Upper lobe of left lung (tissue), 6 donors: ENCODE measurements at places on chromosomes 5 and 9. TPM values are rescaled to one million over a fixed set of nuclear protein-coding genes. Genes with fewer than 3 reads are reported as not detected.

The ABLIM3 gene
- 19.8 TPM for total RNA-seq

GRCh38 chr9:687994-688393, 153.5 kb upstream of the DMRT1 start:
- no peaks in the 10 kb centered on the region for H3K36me3 ChIP-seq
- DNase-seq = no peak
- no peaks in the 10 kb centered on the region for H3K27me3 ChIP-seq
- peaks cover 5% of the 10 kb centered on the region for H3K4me1 ChIP-seq

DNA sequence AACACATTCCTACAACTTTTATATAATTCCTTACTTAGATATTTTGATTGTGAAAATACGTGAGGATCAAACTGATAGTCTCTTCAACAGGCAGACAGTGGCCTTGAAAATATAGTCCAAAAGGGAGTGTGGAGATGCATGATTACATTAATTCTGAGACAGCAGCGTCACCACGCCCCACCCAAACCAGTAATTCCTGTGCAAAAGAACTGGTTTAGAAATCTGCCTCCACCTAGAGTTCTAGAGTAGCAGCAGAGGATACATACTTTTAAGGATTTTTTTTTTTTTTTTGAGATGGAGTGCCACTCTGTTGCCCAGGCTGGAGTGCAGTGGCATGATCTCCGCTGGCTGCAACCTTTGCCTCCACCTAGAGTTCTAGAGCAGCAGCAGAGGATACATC, 1.6 kb upstream of the TUT7 start:
- H3K36me3 ChIP-seq = no peaks in the 10 kb centered on the region
- no peaks in the 10 kb centered on the region for H3K27me3 ChIP-seq
- no peak for DNase-seq

DNA sequence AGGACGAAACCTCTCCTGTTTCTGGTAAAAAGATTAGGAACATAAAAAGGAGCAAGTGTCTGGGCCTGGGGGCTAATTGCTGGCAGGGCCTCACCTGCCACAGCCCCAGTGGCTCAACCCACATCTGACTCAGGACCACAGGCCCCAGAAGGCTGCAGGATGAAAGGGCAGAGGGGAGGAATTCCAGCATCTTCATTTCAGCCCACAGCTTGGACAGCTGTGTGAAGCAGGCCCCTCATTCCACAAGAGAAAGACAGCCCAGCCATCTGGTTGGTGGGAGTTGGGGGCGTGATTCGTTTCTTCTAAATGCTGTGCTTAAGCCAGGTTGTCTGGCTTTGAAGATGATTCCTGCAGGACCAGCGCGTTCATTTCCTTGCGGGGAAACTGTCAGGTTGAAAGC, 29.1 kb downstream of the NKX2-5 start:
- H3K27ac ChIP-seq = no peak overlapping the region
- no peak for DNase-seq
- H3K36me3 ChIP-seq = no peaks in the 10 kb centered on the region
- no peak overlapping the region for H3K4me3 ChIP-seq
- H3K27me3 ChIP-seq = peaks cover 6% of the 10 kb centered on the region

GRCh38 chr9:35847792-35848572, 19.0 kb downstream of the TMEM8B start:
- no peak for DNase-seq
- no peaks in the 10 kb centered on the region for H3K27me3 ChIP-seq
- H3K4me1 ChIP-seq = peaks cover 28% of the 10 kb centered on the region
- no peak overlapping the region for H3K4me3 ChIP-seq
- H3K36me3 ChIP-seq = peaks cover 3% of the 10 kb centered on the region
- no peak overlapping the region for H3K27ac ChIP-seq

GRCh38 chr5:43312699-43313034, 545 bp downstream of the HMGCS1 start:
- peaks cover 9% of the 10 kb centered on the region for H3K4me1 ChIP-seq
- H3K27me3 ChIP-seq = no peaks in the 10 kb centered on the region
- peak overlapping the region; percentile 66 for H3K4me3 ChIP-seq
- H3K36me3 ChIP-seq = peaks cover under 1% of the 10 kb centered on the region
- DNase-seq = peak; percentile 43
- H3K27ac ChIP-seq = peak overlapping the region; percentile 95

DNA sequence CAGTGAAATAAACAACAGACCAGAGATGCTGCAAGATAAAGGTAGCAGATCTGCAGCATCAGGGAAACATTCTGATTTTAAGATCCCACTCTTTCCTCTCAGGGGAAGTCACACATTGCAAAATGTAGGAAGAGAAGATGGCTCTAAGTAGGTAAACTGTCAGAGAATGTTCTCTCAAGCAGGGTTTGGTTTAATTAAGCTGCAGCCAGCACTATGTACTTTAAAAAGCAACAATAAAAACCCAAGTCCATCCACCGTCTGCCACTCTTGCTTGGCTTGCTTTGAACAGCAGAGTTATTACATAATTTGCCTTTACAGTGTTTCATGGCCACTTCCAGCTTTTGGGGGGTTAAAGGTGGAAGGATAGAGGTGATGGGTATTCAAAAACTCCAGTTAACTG, 343.2 kb upstream of the DAP start:
- H3K4me1 ChIP-seq = no peaks in the 10 kb centered on the region
- no peak for DNase-seq
- no peak overlapping the region for H3K27ac ChIP-seq
- no peaks in the 10 kb centered on the region for H3K27me3 ChIP-seq
- H3K36me3 ChIP-seq = no peaks in the 10 kb centered on the region

The DMRT3 gene
- not detected for total RNA-seq

The TAF1L gene
- not detected for total RNA-seq

DNA sequence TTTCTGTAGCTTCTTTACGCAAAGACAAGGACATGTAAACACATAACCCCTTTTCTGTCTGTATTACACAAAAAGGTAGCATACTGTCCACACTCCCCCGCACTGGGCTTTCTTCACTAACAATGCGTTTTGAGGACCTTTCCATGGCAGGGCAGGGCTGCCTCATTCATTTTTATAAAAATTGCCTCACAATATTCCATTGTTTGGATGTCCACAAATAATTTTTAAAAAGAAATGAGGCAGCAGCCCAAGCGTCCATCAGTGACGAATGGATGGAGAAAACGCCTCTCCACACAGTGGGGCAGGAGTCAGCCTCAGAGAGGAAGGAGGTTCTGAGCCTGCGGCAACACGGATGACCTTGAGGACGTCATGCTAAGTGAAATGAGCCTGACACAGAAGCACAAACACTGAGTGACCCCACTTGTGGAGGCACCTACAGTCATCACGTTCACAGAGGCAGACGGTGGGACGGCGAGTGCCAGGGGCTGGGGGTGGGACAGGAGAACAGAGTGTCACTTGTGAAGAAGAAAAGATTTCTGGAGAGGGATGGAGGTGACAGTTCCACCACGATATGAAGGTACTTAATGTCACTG, 67.8 kb downstream of the RASGEF1C start:
- no peaks in the 10 kb centered on the region for H3K4me1 ChIP-seq
- H3K36me3 ChIP-seq = no peaks in the 10 kb centered on the region
- no peak for DNase-seq
- H3K27me3 ChIP-seq = no peaks in the 10 kb centered on the region
- H3K27ac ChIP-seq = no peak overlapping the region
- H3K4me3 ChIP-seq = no peak overlapping the region

- H3K36me3 ChIP-seq = no peaks in the 10 kb centered on the region
- no peak overlapping the region for H3K27ac ChIP-seq
- no peaks in the 10 kb centered on the region for H3K27me3 ChIP-seq
- no peak overlapping the region for H3K4me3 ChIP-seq
- peaks cover 6% of the 10 kb centered on the region for H3K4me1 ChIP-seq
Observed at GRCh38 chr5:131373265-131373664, 109.4 kb downstream of the CDC42SE2 start.

DNA sequence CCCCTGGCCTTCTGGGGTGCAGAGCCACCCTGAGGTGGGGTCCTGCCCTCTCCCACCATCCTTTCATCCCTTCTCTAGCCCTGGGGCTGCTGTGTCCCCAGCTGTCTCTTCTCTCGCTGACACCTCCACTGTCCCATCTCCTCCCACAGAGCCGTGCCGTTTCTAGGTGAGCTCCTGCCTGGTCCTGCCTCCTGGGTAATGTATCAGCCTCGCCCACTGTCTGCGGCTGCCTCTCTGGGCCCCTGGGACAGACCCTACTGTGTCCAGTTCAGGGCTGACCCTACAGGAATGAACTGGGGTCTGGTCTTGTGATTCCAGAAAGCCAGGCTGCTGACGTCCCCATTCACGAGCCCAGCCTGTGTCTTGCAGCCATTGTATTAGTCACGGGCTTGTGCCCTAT, 4.1 kb downstream of the PAEP start:
- H3K4me3 ChIP-seq = no peak overlapping the region
- no peak overlapping the region for H3K27ac ChIP-seq
- no peaks in the 10 kb centered on the region for H3K4me1 ChIP-seq
- no peaks in the 10 kb centered on the region for H3K36me3 ChIP-seq
- no peak for DNase-seq

GRCh38 chr5:139116100-139116655, 82.0 kb downstream of the SIL1 start:
- peaks cover 11% of the 10 kb centered on the region for H3K4me1 ChIP-seq
- peaks cover 9% of the 10 kb centered on the region for H3K36me3 ChIP-seq
- no peaks in the 10 kb centered on the region for H3K27me3 ChIP-seq
- DNase-seq = no peak
- no peak overlapping the region for H3K4me3 ChIP-seq

The CERCAM gene
- 17.2 TPM for total RNA-seq

The DBH gene
- total RNA-seq = not detected

The JADE2 gene
- 51.5 TPM for total RNA-seq

The IRGM gene
- 0.71 TPM for total RNA-seq

GRCh38 chr9:132708239-132708638, 38.0 kb downstream of the GTF3C4 start:
- H3K4me3 ChIP-seq = no peak overlapping the region
- no peaks in the 10 kb centered on the region for H3K36me3 ChIP-seq
- H3K27ac ChIP-seq = no peak overlapping the region

The IL4 gene
- total RNA-seq = not detected

- peaks cover 9% of the 10 kb centered on the region for H3K4me1 ChIP-seq
- peaks cover 6% of the 10 kb centered on the region for H3K27me3 ChIP-seq
- no peak for DNase-seq
- H3K4me3 ChIP-seq = no peak overlapping the region
- H3K27ac ChIP-seq = no peak overlapping the region
- no peaks in the 10 kb centered on the region for H3K36me3 ChIP-seq
Observed at GRCh38 chr5:132751444-132751843, 4.2 kb downstream of the CCNI2 start.

DNA sequence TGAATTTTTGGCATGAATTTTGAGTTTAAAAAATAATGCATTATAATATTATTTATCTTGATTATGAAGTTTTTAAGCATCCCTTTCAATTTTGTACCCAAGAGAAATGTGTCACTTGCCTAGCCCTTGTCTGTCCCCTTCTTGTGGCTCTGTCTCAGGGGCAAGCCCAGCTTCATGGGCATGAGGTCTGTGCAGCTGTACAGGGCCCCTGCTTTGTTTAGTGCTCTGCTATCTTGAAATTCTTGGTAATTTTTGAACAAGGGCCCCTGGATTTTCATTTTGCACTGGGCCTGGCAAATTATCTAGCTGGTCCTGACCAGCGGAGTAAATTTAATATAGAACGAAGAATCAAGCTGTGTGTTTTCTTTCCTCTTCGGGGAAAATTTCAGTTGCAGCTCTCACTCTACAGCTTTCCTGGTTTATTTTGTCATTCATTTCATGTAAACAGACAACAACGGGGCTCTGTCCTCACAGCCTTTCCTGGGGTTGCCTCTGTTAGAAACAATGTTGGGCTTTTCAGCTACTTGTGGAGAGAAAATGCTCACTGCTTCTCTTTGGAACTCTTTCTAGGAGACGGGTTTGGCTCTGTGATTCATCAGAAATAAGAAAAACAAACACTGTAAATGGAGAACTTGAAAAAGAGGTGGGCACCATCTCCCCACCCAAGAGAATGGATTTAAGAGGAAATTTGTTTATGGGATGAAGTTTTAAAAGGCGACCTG, 41.1 kb downstream of the LIX1 start:
- no peak overlapping the region for H3K4me3 ChIP-seq
- no peaks in the 10 kb centered on the region for H3K36me3 ChIP-seq
- no peak overlapping the region for H3K27ac ChIP-seq
- no peaks in the 10 kb centered on the region for H3K4me1 ChIP-seq
- no peaks in the 10 kb centered on the region for H3K27me3 ChIP-seq

The PRDM9 gene
- not detected for total RNA-seq

DNA sequence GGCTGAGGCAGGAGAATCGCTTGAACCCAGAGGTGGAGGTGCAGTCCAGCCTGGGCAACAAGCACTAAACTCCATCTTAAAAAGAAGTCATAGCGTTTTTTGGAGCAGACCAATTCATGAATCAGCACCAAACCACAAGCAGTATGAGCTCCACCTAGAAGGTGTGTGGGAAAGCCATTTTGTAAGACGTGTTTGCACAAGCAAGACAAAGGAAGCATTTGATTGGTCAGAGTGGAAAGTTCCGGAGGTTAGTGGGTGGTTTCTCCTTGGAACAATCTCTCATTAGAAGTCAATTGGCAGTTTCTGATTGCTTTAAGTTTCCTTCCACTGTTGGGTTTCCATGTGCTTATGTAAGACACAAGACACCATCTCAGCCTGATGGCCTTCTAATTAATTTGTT, 5.0 kb downstream of the SRD5A1 start:
- H3K4me3 ChIP-seq = no peak overlapping the region
- no peaks in the 10 kb centered on the region for H3K27me3 ChIP-seq
- no peak overlapping the region for H3K27ac ChIP-seq
- H3K4me1 ChIP-seq = peaks cover 11% of the 10 kb centered on the region

- no peak overlapping the region for H3K4me3 ChIP-seq
- no peaks in the 10 kb centered on the region for H3K4me1 ChIP-seq
- no peak for DNase-seq
- no peaks in the 10 kb centered on the region for H3K36me3 ChIP-seq
- no peak overlapping the region for H3K27ac ChIP-seq
Observed at GRCh38 chr9:113863345-113863744, 12.8 kb upstream of the ZNF618 start.

The ST8SIA4 gene
- total RNA-seq = 26.6 TPM

The GPSM1 gene
- 10.0 TPM for total RNA-seq

DNA sequence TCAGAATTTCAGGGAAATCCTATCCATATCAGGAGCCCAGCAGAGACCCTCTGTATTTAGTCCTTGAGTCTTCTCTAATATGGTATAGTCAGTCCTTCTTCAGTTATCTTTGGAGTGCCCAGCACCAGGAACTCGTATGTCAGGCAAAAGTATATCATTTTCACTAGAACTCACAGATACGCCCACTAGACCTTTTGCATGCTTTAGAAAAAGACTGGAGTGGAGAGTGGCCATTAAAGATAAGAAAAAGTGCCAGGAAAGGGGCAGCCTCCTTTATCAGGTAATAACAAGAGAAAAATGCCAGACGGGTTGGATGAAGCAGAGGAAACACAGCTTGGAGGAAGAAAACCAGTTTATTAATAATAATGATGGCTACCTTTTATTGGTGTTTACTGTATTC, 63.5 kb downstream of the GPR21 start:
- H3K27ac ChIP-seq = no peak overlapping the region
- peaks cover 53% of the 10 kb centered on the region for H3K36me3 ChIP-seq
- no peak overlapping the region for H3K4me3 ChIP-seq
- no peaks in the 10 kb centered on the region for H3K27me3 ChIP-seq
- H3K4me1 ChIP-seq = no peaks in the 10 kb centered on the region
- DNase-seq = no peak

- H3K36me3 ChIP-seq = no peaks in the 10 kb centered on the region
- no peaks in the 10 kb centered on the region for H3K27me3 ChIP-seq
- H3K4me1 ChIP-seq = no peaks in the 10 kb centered on the region
- no peak overlapping the region for H3K4me3 ChIP-seq
- no peak for DNase-seq
Observed at GRCh38 chr5:159836691-159837090, 79.6 kb upstream of the ADRA1B start.
